ENCODE measurements at places on chromosomes 2 and 18.

DNA sequence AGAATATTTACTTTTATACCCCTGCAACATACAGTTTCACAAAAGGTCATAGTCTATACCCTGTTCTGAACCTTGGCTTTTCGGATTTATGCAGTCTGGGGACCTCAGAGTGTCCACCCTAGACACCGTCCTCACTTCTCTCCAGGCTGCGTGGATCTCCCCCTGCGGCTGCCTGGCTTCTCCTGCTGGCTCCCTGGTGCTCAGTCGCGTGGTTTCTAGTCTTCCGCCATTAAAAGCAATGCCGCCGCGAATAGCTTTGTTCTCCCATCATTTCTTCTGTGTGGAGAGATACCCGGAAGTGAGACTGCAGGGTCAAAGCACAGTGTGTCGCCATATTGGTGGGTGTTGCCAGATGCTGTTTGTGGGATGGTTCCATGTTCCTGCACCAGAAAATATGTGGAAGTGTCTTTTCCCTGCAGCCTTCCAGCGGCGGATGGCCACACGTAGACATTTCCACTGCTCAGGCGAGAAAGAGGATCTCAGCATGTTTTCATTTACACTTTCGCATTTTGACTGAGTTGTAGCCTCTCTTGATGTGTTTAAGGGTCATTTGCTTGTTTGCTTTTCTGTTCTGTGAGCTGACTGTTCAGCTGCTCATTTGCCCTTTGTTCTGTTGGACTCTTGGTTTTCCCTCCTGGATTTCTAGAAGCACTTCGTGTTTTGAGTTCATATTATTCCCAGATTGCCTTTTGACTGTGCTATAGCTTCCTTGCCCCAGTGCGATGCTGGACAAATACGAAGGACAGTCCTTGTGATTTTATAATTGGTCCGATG lies 22.9 kb upstream of the ASB1 start:
- no peak for DNase-seq

DNA sequence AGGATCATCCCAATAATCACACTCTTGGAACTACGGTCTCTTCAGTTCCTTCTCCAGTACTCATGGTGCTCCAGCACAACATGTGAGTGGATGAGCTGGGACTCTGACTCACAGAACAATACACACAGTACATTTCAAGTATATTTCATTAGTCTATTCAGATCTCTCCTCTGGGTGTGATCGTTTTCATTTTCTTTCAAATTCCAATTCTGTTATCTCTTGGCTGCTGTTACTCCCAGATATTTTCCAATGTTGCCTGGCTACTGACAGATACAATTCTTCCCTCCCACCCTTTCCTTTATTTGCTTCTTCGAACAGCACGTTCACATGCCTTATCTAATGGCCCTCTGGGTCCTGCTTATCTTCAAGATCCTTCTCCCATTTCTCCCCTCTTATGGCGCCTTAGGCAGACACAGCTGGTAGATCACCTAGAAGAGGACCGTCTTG lies 216.0 kb downstream of the ACKR3 start:
- DNase-seq, result no peak

GRCh38 chr18:48238636-48239035 lies 170.5 kb downstream of the ZBTB7C start:
- no peak for DNase-seq

- no peak for DNase-seq
These were observed 245.8 kb downstream of the KCNE4 start for GRCh38 chr2:223297788-223298187.

DNA sequence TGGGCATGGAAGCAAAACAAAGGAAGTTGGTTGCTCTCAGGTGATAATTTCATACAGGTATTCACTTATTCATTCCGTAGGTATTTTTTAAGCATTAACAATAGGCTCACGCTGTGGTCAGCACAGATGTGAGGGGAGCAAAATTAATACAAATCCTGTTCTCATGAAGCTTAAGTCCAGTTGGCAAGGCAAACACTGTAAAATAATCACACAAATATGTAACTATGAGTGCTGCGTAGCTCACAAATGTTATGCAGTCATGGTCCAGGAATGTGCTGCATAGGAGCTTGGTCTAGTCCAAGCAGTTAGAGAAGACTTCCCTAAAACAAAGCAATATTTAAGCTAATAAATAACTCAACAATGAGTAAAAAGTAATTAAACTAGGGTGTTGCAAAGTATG lies 23.9 kb downstream of the SP5 start:
- DNase-seq, result no peak

DNA sequence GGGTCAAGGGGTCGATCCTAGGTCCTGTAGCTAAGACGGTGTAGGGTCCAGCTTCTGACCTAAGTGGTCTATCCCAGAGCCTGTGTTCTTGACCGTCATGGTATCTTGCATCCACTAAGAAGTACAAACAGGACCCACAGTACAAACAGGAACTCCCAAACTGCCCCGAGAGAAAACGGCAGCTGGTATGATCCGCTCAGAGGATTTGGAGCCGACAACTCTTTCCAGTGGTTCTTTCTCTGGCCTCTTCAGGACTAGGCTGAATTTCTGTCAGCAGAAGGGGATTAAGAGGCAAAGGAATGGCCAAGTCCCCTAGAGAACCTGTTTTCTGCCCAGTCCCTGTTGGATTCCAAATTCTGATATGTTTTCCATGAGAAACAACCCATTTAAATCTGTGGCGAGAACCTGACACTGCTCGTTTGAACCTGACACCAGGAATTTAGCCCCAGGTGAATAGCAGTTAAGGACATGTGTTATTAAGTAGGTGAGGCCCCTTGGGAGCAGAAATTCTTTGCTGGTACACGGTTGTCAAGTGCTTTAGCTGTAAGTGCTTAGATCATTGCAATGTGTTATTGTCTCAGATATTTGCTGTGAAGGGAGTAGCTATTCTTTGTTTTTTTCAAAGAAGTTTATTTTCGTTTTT lies 50.5 kb upstream of the TXNDC2 start:
- DNase-seq, result no peak

- DNase-seq, result no peak
These were observed 215.9 kb downstream of the TMEM247 start for GRCh38 chr2:46695283-46695682.

DNA sequence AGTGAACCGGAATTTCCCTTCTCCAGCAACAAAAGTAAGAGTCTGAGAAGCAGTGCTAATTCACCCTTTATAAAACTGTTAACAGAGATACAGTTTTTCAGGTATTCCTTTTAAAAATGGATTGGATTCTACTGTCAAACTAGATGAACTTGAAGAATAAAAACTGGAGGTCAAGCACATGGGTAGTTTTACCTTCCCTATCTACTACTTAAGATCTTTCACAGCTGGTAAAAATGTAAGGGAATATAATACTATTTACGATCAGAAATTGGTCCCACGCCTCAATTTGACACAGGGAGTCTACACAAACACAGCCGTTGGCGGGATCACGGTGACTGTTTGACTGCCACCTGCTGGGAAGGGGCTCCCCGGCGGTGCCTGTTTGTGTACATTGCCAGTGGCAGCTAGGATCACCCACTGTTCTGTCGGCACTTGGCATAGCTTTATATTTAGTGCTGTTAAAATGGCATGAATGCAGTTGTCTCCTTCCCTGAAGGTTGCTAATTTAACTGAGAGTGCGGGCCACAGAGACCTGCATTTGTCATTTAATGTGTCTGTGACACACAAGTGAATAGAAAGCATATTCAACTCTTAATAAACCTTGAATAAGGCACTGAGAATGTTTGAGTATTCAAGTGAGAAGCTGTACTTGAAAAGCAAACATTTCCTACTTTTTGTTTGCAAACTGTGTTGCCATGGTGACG lies 59.5 kb downstream of the ABCG8 start:
- no peak for DNase-seq

- DNase-seq, result no peak
These were observed 84.7 kb downstream of the RBMS1 start for GRCh38 chr2:160408959-160409291.

- DNase-seq, result no peak
These were observed 126.7 kb downstream of the BCL2 start for GRCh38 chr18:63192885-63193349.

DNA sequence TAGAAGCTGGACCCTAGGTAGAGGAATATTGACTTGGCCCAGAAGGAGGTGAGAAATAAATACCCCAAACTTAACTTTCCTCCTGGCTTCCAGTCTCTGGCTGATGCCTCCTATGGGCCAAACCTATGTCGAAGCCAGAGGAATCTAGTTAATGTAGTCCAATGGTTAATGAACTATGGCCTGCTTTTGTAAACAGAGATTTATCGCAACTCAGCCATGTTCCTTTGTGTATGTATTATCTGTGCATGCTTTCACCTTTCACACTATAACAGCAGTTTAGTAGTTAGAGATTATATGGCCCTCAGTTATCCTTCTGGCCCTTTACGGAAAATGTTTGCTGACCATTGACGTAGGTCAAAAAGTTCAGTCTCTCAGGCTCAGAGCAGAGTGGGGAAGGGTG lies 67.3 kb upstream of the BARD1 start:
- DNase-seq, result no peak

- no peak for DNase-seq
These were observed 21.9 kb downstream of the NRP2 start for GRCh38 chr2:205704127-205704741.

DNA sequence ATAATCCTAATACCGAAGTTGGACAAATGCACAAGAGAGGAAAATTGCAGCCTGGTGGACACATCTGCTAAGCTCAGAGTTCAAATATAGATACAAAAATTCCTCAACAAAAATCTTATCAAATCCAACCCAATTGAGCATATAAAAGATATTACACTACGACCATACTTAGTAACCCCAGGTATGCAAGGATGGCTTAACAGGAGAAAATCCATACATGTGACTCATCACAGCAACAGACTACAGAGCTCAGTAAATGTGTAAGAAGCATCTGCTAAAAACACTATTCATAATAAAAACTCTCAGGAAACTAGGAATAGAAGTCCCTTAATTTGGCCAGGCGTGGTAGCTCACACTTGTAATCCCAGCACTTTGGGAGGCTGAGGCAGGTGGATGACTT lies 28.3 kb downstream of the HS6ST1 start:
- no peak for DNase-seq

DNA sequence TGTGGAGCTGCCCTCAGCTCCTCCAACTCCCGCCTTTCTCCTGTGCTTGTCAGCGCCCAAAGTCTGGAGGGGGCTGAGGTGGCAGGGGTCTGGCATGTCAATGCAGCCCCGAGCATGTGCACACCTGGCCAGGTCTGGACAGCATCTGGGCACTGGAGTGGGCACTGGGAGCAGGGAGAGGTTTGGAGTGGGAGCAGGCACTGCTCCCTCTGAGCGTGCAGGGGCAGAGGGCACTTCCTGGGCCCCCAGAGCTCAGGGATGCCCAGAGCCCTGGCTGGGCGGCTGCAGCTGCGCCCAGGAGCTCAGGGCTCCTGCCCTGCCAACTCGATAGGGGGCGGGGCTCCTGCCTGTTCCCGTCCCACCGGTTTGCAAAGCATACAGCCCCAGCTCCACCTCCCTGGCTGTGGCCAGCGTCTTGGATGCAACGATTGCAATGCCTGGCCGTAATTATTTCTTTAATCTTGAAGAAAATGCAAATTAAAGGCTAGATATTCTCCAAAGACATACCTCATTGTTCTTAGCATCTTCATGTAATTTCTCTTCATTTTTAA lies 57.4 kb upstream of the LDAH start:
- no peak for DNase-seq

GRCh38 chr2:3642521-3643215 lies 15.3 kb upstream of the ALLC start:
- DNase-seq, result no peak

DNA sequence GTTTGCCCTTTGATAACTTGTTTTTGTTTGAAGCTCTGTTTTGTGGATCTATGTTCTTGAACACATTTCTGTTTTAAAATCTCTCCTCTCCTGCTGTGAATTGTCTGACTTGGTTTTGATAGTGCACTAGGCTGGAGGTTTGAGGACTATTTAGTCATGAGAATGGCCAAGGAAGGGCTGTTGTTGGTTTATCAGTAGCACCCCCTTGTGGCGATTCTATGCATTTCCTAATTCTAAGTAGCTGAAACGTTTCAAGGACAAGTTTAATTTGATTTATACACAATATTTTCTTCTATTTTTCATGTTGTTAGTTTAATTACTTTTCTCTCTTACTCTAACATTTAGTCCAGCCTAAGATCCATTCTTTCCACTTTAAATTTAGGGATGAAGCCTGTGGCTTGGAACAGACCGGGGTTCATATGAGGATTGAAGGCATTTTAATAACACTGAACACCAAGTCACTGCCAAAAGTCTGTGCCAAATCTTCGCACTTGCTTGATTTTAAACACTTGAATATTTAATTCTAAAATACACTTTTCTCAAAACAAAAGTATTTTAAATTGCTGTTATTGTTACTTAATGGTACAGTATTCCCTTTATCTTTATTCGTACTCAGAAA lies 166.0 kb downstream of the SOCS6 start:
- no peak for DNase-seq

- no peak for DNase-seq
These were observed 144.3 kb downstream of the MTCL1 start for GRCh38 chr18:8849696-8850095.

DNA sequence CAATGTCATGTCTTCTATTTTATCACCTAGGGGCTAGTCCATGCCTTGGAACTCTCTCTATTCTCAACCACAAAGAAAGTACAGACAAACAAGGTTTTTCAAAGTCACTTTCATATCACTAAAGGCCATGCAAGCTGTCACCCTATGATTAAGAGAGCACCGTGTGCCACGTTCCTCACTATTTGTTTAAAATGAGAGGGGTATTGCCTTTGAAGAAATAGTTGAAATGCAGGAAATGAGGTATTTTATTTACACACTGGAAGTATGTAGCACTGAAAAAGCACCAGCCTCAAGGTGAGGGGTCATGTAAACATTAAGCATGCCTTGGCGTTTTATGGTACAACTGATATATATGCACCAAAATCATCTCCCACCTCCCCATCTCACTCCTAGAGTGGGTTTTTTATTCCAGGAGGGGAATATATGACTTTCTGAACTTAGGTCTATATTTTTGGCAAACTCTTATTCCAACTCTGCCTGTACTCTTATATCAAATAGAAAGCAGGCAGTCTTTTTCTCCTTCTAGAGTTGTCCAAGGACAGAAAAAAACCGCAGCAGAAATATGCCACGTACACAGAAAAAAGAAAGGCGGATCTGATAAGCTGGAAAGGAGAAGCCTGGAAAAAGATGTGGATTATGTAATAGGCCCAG lies 53.5 kb downstream of the VSNL1 start:
- DNase-seq, result no peak

DNA sequence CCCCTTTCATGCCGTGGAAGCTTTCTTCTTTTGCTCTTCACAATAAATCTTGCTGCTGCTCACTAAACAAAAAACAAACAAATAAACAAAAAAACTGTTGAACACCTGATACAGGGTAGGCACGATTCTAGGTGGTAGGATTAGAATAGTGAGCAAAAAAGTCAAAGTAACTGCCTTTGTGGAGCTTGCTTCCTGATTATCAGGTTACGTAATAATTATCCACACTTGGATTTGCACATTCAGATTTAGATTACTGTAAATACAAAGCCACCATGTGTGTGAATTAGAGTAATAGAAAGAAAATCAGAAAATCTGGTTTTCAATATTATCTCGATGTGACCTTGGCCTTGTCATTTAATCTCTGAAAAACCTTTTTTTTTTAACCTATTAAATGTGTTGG lies 307.1 kb downstream of the NRXN1 start:
- no peak for DNase-seq

- no peak for DNase-seq
These were observed 21.7 kb upstream of the LRRTM1 start for GRCh38 chr2:80326214-80326613.

Measured in stimulated activated CD4-positive, alpha-beta T cell treated with anti-CD3 and anti-CD28 coated beads, Interleukin-4, amount 100 ng/mL, for 1 hour (primary cell).